ENCODE measurements at places on chromosomes 11 and 22. TPM values are rescaled to one million over a fixed set of nuclear protein-coding genes. Genes with fewer than 3 reads are reported as not detected.

ANGPTL5 gene
- 0.16 TPM for total RNA-seq

PRDM10 gene
- total RNA-seq, result 14.0 TPM

- no peak for DNase-seq
Measured at GRCh38 chr11:986952-987305, 49.6 kb downstream of the MUC6 start.

- DNase-seq, result no peak
Measured at GRCh38 chr11:129249923-129250322, 57.8 kb upstream of the ARHGAP32 start.
